ENCODE measurements at places on chromosomes 16 and 17. TPM values are rescaled to one million over a fixed set of nuclear protein-coding genes. Genes with fewer than 3 reads are reported as not detected.

GRCh38 chr16:68931196-68931595, 87.9 kb downstream of the TANGO6 start:
- no peak for DNase-seq
- H3K27ac ChIP-seq: no peak overlapping the region
- H3K27me3 ChIP-seq: no peaks in the 10 kb centered on the region
- no peak overlapping the region for H3K4me3 ChIP-seq

DNA sequence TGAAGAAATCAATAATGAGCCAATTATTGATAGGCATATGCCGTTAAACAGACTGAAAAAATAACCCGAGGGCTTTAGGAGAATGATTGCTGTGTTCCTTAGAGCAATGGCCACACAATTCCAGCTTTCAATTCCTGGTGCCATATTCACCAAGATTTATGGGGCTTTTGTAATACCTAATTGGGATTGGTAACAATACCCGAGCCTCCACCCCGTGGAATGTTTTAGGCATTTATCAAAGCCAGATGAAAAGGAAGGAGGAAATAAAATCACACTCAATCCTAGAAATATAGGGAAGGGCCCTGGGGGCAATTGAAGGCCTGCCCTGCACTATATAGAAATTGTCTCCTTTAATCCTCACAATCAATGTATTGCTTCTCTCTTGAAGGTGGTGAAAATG, 42.1 kb upstream of the MLYCD start:
- no peaks in the 10 kb centered on the region for H3K4me1 ChIP-seq
- no peak overlapping the region for H3K4me3 ChIP-seq
- no peaks in the 10 kb centered on the region for H3K36me3 ChIP-seq
- no peak for DNase-seq
- no peaks in the 10 kb centered on the region for H3K27me3 ChIP-seq

The TPSG1 gene
- not detected for total RNA-seq

GRCh38 chr17:49315551-49316257, 46.3 kb downstream of the ZNF652 start:
- peaks cover 8% of the 10 kb centered on the region for H3K36me3 ChIP-seq
- H3K4me3 ChIP-seq: no peak overlapping the region
- H3K27ac ChIP-seq: no peak overlapping the region
- H3K4me1 ChIP-seq: no peaks in the 10 kb centered on the region
